ENCODE measurements at places on chromosomes 11 and 22.

GRCh38 chr22:27507935-27508526, 293.5 kb downstream of the MN1 start:
- no peak for DNase-seq

GRCh38 chr11:15985127-15985859, 371.1 kb downstream of the SOX6 start:
- DNase-seq = no peak

GRCh38 chr11:135033540-135033939, 621.5 kb upstream of the B3GAT1 start:
- no peak for DNase-seq

DNA sequence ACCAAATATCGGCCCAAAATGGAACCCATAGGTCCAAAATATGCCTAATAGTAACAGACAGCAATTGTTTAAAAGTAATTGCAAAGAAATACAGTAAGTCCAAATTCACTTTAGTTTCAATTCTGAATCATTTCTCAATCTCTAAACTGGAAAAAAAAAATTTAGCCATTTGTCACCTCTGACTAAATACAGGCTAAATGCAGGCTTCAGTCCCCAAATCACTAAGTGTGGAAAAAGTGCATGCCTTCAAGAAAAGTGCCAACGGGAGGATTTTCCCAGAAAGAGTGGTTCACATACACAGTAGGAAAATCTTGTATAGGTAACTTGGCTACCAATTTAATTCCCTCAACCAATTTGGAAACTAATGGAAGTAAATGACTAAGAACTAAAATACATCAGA, 35.7 kb downstream of the SIK3 start:
- no peak for DNase-seq

GRCh38 chr11:61298663-61299244, 3.6 kb upstream of the VWCE start:
- no peak for DNase-seq

GRCh38 chr11:100791860-100792259, 104.8 kb downstream of the ARHGAP42 start:
- DNase-seq = no peak

GRCh38 chr11:3136546-3137455, 28.3 kb downstream of the OSBPL5 start:
- no peak for DNase-seq

GRCh38 chr22:31212783-31213629, 908 bp downstream of the LIMK2 start:
- no peak for DNase-seq

DNA sequence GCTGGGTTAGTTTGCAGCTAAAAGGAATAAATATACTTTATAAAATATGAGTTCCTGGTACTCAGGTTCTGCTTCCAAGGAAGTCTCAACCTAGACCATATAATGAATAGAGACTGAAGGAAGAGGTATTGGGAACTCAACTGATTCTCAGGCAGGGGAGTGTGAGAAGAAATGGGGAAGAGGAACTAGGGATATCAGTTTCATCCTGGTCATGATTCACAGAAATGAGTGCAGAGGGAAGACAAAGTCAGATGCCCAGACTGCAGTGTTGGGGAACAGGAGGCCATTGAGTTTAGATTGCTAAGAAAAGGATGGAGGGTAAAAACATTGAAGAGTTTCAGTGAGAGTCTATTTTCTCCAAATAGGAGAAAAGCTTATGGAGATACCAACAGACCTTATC, 28.8 kb downstream of the PLAAT5 start:
- DNase-seq = no peak

GRCh38 chr11:85694385-85694980, 8.5 kb upstream of the CCDC89 start:
- DNase-seq = no peak

DNA sequence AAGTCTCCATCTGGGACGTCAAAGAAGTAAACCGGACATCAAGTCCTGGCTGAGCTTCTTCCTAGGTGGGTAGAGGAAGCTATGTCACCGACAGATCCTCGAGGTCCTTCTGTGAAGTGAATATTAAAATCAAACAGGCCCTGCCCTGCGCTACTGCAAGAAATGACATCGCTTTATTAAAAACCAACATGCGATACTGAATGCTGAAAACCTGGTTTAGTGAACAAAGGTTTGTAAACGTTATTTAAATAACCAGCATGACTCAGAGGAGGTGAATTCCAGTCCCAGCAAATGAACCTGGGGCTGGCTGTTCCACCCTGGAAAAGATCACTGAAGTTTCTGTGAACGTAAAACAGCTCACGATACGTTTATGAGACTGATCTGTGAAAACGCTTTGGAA, 645 bp downstream of the RTCB start:
- DNase-seq = no peak

DNA sequence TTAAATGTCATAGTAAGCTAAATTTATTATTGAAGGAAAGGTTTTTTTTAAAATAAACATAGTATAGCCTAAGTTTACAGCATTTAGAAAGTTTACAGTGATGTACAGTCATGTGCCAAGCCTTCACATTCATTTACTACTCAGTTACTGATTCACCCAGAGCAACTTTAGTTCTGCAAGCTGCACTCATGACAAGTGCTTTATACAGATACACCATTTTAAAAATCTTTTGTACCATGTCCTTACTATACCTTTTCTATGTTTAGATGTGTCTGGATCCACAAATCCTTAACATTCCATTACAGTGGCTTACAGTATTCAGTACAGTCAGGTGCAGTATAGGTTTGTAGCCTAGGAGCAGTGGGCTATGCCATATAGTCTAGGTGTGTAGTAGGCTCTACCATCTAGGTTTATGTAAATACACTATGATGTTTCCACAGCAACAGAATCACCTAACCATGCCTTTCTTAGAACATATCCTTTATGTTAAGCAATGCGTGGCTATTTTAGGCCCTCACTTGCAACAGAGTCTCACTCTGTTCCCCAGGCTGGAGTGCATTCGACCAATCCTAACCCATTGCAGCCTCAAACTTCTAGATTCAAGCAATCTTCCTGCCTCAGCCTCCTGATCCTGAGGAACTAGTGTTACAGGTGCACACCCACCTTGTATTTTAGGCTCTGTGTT, 79.5 kb upstream of the SLC25A18 start:
- no peak for DNase-seq

DNA sequence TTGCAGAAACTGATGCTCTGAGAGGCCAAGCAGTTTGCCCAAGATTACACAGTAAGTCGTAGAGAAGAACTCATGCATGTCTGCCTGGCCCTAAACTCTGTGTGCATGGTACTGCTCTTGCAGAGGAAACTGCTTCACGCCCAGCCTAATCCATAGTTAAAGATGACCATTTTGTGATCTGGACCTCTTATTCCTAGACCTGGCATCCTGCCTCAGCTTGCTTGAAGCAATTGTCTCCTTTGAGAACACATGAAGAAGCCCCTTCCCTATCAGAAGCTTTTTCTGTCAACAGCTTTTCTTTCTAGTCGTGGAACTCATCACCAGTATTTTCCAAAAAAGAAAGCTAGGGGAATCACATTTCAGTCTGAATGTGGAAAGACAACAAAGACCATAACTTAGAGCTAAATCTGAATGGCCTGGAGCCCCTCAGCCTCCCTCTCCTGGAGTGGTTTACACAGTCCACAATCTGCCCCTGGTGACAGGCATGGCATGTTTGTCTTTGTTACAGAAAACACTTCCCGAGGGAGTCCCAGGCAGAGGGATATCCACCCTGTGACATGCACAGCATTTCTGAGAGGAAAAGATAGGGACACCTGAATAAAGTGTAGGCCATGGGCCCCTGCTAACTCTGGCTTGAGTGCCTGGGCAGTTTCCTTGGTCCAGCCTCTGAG, 2.9 kb upstream of the FZD4 start:
- no peak for DNase-seq

GRCh38 chr11:55967914-55968313, 1.8 kb downstream of the OR10AG1 start:
- no peak for DNase-seq

GRCh38 chr11:77441426-77441825, 32.5 kb downstream of the PAK1 start:
- no peak for DNase-seq

DNA sequence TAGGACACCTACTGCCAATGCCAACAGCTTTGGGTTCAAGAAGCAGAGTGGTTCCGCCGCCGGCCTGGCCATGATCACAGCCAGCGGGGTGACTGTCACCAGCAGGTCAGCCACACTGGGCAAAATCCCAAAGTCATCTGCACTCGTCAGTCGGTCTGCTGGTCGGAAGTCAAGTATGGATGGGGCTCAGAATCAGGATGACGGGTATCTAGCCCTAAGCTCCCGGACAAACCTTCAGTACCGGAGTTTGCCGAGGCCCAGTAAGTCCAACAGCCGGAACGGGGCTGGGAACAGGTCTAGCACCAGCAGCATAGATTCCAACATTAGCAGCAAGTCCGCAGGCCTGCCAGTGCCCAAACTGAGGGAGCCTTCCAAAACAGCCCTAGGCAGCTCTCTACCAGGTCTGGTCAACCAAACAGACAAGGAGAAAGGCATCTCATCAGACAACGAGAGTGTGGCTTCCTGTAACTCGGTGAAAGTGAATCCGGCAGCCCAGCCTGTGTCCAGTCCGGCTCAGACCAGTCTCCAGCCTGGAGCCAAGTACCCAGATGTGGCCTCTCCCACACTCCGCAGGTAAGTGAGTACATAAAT, 115.1 kb downstream of the DBX1 start:
- DNase-seq = no peak

- DNase-seq = peak; percentile 65
Observed at GRCh38 chr22:46084943-46085827, 65.1 kb upstream of the PPARA start.

GRCh38 chr11:116148056-116148455, 624.7 kb downstream of the BUD13 start:
- DNase-seq = no peak

DNA sequence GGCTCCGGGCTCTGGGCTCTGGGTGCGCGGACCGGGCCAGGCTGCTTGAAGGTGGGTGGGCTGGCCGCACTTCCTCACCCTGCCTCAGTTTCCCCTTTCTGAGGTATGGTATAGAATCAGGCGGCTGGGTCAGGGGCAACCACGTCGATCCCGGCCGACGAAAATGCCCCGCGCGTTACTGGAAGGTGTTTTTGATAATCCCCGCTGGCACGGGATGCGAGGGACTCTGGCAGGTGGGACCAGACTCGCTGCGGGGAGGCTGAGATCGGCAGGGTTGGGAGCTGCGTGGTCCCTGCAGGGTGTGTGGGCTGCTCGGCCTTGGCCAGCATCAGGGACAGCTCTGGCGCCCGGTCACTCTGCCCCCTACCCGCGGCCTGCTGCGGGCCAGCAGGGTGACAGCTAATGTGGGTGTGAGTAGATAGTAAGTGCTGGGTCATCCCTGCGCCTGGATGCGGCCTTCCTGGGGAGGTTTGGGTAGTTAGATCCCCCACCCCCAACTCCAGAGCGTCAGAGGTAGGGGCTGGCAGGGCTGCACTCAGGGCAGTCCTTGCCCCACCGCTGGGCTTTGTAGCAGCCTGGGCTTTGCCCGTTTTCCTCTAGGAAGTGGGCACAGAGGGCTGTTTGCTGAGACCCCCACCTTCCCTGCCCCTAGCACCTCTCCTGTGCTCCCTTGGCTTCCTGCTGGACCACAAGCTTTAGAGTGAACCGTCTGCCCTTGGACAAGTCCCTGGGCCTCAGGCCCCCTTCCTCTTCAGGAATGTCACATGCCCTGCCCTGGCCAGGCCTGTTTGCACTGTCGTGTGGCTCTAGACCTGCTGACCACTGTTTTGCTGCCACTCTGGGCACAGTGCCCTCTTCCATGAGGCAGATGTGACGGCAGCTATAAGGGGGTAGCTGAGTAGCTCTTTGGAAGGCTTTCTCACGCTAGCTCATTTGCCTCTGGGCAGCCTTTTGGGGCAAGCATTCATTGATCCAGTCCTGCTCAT, 579 bp downstream of the TANGO2 start:
- DNase-seq = no peak

GRCh38 chr11:18204220-18204619, 31.6 kb downstream of the MRGPRX4 start:
- no peak for DNase-seq

GRCh38 chr11:2444821-2445745, at the start of gene KCNQ1:
KCNQ1 (plus strand) TSS chr11:2445008; CDS start chr11:2445099, 91 bp downstream.
- DNase-seq = no peak

- no peak for DNase-seq
Observed at GRCh38 chr11:46856605-46857343, 10.7 kb upstream of the CKAP5 start.

- no peak for DNase-seq
Observed at GRCh38 chr11:121711939-121712338, 259.2 kb upstream of the SORL1-AS1 start.

DNA sequence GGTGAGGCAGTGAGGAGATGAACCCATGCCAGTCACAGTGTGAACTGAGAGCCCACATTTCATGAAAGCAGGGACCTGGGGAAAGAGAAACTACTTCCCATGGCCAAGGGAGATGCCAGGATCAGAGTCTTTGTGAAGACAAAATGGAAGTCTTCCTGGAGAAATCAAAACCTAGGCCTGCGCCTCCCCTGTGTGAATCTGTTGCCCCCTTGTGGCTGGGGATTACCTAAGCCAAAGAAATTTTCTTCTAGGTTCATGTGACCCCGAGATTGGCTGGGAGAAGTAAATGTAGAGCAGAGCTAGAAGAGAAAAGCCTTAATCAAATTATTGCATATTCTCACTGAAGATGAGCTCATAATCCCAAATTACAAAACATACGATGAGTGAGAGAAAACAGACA, 1075.3 kb downstream of the TBC1D22A start:
- no peak for DNase-seq

GRCh38 chr11:126317432-126317755, 13.5 kb downstream of the DCPS start:
- no peak for DNase-seq

Data from thoracic aorta (tissue), 2 donors.